Fibroblast of skin of abdomen (primary cell): ENCODE measurements at places on chromosomes 6 and 20.

GRCh38 chr20:46260480-46260879 is 47.8 kb downstream of the CDH22 start:
- DNase-seq = no peak

GRCh38 chr6:4374216-4374615 is 238.8 kb upstream of the ECI2 start:
- DNase-seq = no peak

DNA sequence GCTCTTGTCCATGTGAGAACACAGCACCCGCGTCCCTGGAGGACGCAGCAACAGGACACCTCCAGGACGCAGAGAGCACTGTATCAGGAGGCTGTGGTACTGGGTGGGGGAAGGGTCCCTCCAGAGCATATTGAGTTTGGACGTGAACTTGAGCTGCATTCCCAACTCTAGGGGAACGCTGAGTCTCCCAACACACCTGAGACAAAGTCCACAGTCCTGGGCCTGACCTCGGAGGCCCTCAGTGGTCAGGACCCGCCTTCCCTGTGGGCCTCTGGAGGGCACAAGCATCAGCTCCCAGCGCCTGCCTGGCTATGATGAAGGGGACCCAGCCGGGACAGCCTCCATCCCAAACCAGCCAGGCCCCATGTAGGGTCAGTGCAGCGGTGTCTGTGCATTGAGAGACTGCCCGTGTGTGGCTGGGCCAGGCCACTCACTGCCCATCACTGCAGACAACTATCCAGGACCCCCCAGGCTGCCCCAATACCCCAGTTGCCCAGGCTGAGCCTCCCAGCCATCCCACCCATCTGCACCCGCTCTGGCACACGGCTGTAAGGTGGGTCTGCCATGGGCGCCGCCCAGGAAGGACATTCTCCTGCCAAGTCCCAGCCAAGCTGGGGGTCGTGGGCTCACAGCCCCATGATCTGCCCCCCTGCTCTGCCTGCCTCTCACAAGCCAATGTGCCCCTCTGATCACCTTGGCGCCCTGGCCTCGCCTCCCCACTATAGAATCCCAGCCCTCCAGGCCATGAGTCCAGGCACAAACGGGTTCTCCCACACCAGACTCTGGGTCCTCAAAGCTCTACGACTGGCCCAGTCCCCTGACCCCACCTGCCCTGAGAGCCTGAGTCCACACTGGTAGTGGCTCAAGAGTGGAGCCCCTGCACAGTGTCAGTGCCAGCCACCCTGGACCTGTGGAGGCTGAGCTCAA is 115.7 kb downstream of the TAF4 start:
- DNase-seq = no peak

DNA sequence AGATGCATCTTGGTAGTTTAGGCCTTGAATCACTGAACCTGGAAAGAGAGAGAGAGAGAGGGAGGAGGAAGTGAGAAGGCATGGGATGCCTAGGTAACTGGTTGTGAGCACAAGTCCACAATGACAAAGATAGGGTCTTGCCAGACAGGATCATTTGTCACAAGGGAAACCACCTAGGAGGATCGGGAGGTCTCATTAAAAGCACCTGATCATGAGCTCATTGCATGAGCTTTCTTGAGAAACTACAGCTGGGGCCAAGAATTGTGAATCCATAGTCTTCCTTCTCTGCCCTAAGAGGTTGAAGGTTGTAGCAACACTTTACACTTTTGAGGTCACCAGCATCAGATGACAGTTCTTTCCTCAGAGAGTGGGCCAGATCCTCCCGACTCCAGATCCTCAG is 195.7 kb downstream of the CD83 start:
- DNase-seq = no peak

DNA sequence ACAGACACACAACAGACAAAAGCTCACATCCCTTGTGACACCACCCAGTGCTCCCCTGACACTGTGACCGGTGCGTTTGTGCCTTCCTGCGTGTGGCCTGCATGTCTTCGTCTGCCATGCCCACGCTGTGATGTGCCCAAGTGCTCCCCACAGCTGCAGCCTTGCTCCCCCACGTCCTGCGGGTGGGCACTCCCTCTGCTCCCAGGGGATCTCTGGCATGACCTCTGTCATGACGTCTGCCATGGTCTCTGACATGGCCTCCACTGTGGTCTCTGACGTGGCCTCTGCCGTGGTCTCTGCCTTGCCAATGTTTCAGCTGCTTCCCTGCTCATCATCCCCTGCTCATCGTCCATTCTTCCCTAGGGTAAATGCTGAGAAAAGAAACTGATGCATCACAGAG is 200.9 kb downstream of the DLL1 start:
- DNase-seq = no peak

DNA sequence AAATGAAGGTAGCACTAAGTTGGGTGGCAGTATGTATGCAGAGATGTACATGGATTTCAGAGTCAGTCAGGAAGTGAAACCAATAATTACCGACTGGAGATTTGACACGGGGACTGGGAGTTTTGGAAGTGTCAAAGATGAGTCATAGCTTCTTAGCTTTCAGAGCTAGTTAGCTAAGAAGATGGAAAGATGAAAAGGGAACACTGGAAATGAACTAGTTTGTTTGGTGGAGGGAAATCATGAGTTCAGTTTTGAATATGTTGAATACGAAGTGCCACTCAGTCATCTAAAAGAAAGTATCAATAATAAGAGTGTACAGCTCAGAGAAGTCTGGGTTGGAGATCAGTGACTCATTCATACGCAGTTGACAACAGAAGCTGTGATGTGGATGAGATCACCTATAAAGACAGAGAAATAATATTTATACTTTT is 7.5 kb downstream of the ESF1 start:
- DNase-seq = no peak

- DNase-seq = no peak
These were observed 8.3 kb upstream of the CEP85L start for GRCh38 chr6:118659513-118660217.

GRCh38 chr6:110043366-110043994 is 65.4 kb downstream of the GPR6 start:
- DNase-seq = no peak

DNA sequence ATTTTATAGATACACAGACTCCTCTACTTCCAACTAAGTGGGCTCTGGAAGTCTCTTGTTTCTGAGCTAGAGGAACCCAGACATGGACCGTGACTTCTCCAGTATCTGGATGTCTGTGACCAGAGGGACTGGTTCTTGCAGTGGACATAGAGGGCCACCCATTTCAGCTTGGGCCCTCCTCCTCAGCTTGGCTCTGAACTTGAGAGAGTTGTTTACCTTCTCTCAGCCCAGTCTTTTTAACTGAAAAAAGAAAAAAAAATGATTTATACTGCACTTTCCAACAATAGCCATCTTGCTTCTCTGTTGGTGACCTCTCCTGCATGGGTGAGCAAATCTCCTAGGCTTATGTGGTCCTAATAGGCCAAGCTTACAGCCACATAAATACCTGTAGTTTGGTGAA is 60.3 kb upstream of the TMEM181 start:
- no peak for DNase-seq

DNA sequence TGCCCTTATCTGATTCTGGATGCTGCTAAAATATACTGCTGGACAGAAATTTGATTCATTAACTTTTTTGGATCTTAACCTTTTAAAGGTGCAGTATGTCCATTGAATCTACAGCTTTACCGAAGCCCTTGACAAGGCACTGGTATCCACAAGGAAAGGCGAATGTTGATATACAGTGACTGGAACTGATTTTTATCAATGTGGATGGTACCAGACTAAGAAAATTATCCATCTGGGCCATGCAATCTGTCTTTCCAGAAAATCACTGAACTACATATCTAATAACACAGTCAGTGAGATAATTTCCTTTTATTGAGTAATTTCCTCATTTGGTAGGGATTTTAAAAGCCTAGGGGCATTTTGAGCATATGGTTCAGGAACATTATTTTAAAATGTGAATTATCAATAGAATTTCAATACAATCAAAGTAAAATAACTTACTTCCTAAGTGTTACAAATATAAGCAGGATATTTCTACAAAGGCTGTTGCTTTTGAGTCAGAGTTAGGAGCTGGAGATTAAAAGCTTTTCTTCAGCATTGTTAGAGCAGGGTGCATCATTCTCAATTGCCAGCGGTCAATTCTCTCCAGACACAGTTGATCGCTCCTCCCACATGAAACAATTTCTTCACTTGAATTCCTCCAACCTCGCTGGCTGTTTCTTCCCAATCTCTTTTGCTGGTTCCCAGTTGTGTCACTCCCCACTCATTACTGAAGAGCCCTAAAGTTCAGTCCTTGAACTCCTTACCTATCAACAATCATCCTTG is 585.3 kb upstream of the FLRT3 start:
- no peak for DNase-seq
